Activated CD4-positive, alpha-beta T cell treated with anti-CD3 and anti-CD28 coated beads, Interleukin-2, amount 50 U/mL, for 48 hours (primary cell): ENCODE measurements at places on chromosomes 16 and 17.

GRCh38 chr17:47717979-47718621 lies 14.9 kb upstream of the TBX21 start:
- peak; percentile 56 for DNase-seq

DNA sequence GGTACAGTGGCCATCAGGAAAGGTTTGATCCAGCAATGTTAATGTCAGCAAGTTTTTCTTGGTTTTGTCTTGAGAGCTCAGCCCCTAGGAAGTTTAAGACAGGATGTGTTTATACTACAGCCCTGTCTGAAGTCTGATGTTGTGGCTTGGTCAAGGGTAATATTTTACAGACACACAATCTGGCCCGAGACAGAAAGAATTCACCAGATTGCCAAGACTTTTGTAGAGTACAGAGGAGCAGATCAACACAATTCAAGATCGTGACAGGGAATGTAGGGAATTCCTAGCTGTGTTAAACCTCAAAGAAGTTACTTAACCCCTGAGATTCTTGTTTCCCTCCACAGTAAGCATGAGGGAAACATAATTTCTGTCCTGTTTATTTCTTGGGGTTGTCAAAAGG lies 63.1 kb downstream of the SHISA9 start:
- DNase-seq, result no peak

GRCh38 chr16:50165473-50165872 lies 12.4 kb downstream of the TENT4B start:
- DNase-seq, result no peak

- no peak for DNase-seq
These were observed 48.0 kb downstream of the ABCC6 start for GRCh38 chr16:16175296-16175695.

DNA sequence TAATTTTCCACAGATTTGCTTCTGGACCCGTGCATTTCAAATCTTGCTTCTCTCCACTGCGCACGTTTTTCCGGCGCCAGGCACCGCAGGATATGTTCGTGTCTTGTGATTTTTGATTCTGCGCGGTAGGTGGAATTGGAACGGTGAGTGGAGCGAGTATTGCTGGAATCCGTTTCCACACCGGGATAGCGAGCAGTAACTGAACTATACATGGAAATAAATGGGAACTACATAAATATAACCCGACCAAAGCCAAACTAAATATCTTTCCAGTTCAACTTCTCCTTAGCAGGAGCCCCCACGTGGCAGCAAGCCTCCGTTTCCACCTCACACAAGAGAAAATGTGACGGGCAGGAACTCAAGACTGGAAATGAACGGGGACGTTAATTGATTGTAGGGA lies 154.0 kb downstream of the SEC14L1 start:
- DNase-seq, result no peak

DNA sequence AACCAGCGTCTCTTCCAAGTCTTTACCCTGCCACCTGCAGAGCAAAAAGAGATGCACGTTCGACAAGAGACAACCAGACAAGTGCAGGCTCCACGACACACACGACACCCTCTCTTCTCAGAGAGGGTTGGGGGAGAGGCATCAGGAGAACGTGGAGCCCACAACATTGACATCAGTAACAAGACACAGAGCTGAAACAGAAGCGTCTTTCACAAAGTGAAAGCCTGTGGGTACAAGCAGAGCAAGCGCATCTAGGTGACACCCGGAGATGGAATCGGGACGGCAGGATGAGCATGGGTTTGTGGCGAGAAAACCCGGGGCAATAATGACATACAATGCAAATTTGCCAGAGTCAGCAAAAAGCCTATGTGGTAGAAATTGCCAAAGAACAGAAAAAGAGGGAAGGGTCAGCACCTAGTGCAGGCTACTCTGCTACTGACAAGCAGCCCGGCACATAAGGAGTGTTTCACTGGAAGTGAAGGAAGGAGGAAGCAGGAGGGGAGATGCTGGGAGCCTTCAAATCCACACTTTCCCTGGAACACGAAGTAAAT lies 89.5 kb downstream of the CYTH1 start:
- no peak for DNase-seq

DNA sequence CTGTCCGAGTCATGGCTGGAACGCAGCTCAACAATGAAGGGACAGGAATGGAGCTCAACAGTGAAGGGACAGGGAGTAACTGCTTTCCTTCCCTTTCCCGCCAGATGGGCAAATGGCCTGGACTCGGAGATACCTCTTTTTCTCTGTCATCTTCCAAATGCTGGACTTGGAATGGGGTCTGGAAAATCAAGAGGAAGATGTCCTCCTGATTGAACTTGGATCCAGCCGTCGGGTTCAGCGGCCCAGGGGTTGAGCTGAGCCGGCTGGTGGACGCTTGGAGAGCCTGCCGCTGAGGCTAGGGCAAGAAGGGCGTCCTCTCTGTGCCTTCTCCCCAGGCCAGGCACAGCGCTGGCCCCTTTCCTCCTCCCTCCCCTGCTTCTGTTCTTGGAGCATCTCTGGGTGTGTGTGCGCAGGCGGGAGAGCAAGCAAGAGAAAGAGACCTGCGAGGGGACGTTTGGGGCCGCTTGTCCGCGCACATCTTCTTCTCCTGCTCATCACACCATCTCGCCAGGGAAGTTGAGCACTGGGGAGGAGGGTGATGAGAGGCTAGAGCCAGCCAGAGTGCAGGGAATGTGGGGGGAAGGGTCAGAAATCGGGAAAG lies 6.6 kb downstream of the NEUROD2 start:
- DNase-seq, result no peak

DNA sequence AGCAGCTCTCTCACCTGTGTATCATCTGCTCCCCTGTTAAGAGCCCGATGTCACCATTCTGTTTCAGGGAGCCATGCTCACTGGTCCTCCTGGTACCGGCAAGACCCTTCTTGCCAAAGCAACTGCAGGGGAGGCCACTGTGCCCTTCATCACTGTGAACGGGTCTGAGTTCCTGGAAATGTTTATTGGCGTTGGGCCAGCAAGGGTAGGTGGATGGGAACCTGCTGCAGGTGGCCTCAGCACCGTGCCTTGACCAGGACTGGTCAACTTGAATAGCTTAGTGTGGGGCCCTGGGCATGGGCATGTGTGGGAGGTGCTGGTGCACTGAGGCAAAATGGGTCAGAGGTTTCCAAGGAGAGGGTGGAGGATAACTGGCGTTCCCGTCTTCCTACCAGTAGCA lies 28.5 kb downstream of the DBNDD1 start:
- DNase-seq, result no peak

GRCh38 chr17:8789743-8790142 lies 9.4 kb downstream of the MFSD6L start:
- no peak for DNase-seq

DNA sequence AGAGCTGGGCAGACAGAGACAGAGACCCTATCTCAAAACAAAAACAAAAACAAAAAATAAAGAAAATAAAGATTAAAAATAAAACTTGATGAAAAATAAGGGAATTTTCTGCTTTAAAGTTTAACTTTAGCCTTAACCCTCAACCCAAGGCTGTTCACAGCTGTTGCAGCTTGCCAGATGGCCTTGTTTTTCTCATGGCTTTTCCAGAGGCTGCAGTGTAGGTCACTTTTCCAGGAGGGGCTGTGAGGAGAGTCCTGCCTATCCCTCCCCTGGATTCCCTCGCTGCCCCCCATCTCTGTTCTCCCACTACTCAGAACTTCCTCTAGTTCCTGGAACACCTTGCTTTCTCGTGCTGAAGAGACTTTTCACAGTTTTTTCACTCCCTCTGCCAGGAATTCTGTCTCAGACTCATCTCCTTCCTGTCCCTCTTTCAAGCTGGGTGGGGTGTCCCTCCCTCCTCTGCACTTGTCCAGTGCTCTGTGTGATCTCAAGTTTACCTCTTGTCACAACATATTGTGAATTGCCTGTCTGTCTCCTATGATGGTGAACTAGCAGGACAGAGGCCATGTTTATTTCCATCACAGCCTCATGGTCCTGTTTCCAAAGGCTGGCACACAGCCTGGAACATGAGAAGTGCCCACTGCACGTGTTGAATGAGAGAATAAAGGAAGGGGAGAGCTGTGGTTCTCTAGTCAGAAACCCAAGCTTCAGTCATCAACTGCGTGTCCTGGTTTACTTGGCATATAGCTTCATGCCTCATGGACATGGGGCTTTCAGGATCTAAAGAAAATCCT lies 69.9 kb upstream of the MSI2 start:
- DNase-seq, result no peak

GRCh38 chr17:58533616-58534188 lies 19.3 kb upstream of the MTMR4 start:
- DNase-seq, result no peak

GRCh38 chr17:65509032-65509431 lies 52.4 kb downstream of the AXIN2 start:
- DNase-seq, result no peak

GRCh38 chr16:71303938-71304337 lies 14.7 kb upstream of the CMTR2 start:
- no peak for DNase-seq

DNA sequence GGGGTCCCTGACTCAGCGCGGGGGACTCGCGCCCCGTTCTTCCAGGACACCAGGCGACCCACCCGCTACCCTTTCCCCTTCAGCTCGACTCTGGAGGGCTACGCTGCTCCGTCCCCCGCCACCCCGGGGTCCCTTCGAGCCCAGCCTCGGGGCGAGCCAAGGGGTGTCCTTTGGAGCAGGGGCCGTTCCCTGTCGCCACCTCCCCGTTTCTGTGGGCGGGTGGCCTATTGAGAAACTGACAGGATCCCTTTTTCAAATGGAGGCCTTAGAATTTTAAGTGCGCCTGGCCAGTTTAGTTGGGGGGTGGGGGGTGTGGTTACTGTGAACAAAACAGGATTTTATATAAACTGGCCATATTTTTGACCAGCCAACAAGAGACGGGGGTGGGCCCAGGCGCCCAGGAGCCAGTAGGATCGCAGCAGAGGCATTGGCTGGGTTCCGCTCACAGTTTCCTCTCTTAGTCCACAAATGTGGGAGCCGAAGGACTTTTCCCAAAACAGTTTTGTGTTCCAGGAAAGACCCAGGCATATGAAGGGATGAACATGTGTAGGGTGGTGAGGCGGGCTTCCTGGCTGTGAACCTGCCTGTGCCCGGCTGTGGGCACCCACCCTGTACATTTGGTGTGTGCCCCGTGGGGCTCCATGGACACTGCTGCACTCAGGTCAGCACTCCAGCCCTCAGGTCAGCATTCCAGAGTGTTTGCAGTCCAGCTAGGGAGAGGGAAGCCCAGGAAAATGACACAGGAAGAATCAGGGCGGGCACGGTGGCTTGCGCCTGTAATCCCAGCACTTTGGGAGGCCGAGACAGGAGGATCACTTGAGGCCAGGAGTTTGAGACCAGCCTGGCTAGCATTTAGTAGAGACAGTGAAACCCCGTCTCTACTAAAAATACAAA lies 722 bp upstream of the TIMP2 start:
- DNase-seq, result no peak

GRCh38 chr17:52159246-52160135 lies 977 bp upstream of the CA10 start:
- DNase-seq, result no peak

DNA sequence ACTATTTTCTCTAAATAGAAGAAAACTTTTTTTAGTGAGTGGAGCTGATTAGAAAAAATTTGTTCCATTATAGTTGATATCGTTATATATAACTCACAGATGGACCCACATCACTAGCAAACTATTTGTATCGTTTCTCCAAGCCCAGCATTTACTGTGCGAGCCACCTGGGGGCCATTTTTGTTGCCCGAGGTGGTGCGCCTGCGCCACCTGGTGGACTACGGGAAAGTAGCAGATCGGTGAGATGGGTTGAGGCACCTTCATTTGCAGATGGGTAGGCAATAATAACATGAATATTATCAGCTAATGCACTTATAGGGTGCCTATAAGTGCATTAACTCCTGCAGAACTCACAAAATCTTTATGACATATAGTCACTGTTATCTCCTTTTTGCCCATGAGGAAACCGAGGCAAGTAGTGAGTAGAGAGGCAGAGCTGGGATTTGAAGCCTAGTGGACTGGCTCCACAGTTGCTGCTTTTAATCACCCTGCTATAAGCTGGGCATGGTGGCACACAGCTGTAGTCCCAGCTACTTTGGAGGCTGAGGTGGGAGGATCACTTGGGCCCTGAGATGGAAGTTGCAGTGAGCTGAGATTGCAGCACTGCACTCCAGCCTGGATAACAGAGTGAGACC lies 23.2 kb upstream of the NTN1 start:
- peak; percentile 80 for DNase-seq

GRCh38 chr17:4634976-4635375 lies 6.5 kb downstream of the ALOX15 start:
- DNase-seq, result no peak

GRCh38 chr16:48300391-48300856 lies 53.1 kb upstream of the ABCC11 start:
- DNase-seq, result no peak

GRCh38 chr16:64478252-64478906 lies 643.5 kb downstream of the CDH11 start:
- no peak for DNase-seq

GRCh38 chr17:1134634-1135324 lies 45.0 kb downstream of the ABR start:
- DNase-seq, result no peak

GRCh38 chr16:86038926-86039310 lies 140.0 kb downstream of the IRF8 start:
- DNase-seq, result no peak

DNA sequence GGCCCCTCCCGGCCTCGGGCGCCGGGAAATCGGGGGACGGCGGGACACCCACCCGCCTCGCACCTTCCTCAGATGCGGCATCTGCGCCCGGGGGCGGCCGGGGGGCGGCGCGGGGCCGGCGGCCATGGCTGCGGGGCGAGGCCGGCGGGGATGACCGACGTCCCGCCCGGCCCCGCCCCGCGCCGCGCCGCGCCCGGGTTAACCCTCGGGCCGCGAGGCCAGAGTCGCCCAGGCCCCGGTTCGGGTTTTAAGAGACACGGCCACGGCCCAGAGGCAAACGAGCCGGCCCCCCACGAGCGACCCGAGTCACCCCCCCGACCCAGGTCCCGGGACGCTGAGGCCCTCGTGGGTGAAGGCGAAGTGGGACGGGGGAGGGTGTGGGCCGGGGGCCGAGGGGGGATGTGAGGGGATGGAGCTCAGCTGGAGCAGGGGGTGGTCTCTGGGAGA lies at the start of gene RGS11:
TSS of gene RGS11 (minus strand) at position 159 of the 447 bp plus-strand sequence. CDS start at position 126, 33 bp downstream.
- DNase-seq, result no peak

DNA sequence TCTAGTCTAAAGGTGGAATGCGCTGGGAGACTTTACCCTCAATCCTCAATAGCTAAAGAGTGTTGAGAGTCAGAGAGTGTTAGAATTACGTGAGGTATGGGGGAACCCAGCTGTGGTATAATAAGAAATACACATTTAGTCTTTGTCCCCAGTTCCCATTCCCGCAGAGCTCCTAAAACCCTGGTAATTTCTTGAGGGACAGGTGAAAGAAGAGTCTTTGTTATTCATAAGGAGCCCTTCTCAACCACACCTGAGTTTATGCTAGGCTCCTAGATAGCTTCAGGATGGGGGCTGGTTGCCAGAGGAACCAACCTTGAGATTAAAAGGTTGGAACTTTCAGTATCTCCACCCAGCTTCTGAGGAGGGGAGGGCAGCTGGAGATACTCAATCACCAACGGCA lies 5.8 kb downstream of the ZNF18 start:
- no peak for DNase-seq
